Fibroblast of skin of right biceps (primary cell): ENCODE measurements at places on chromosomes 5 and 9.

DNA sequence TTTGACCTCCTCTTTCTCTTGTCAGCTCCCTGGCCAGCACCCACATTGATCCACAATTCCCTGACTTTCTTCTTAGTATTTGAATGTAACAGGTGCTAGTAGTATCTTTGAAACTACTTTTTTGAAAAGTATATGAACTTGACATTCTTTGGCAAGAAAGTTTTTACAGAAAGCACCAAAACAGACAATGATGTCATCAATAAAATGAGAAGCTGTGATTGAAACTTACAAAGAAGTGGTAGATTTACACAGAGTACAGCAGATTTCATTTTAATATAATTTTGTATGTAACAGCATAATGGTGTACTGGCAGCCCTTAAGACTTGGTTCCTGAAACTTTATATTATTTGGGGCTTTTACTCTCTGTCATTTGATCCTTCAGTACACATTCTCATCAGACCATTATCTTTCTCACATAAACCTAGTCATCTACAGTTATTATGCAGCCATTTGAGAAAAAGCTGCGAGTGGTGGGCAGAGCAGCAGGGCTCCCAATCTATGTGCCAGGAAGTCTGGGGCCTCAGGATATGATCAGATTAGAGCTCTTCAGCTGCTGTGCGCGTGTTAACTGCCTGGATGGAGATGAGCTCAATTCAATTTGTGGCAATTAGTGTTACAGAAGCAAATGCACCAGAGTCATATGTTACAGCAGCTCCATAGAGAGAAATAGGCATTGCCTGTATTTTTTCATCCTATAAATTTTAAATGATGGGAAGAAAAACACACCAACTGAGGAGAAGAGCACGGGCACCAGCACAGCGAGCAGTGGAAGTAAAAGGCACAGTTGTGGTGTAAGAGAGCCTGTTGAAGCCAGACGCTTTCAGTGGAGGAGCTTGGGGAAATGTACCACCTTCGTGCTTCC lies 126.1 kb downstream of the STARD4 start:
- DNase-seq: no peak

DNA sequence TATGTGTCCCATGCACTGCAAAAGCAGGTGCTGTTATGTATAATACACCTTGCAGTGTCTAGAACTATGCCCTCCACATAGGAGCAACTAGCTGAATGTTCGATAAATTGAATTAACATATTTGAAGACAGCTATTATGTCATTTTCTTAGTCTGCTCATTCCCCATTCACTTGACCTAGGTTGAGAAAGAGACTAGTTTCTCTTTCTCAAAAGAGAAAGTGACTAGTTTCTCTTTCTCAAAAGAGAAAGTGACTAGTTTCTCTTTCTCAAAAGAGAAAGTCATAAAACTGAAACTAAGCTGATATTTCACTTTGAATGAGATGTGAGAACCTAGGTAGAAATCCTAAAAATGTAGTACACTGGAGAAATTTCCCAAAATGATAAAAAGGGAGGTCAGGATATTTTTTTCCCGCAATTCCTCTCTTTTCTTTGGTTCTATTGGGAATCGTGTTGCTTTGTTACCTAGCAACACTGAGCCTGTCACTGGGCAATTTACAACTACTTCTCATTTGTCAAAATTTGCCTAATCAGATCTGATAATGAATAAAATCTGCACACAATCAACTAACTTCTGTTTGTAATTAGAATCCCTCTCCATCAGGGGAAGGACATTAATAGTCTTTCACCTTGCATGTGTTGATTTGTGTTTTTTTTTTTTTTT lies 132.0 kb upstream of the GRIA1 start:
- DNase-seq: no peak

- no peak for DNase-seq
Observed at GRCh38 chr5:166862581-166862980, 1428.9 kb upstream of the WWC1 start.

GRCh38 chr9:109791003-109791677 lies 11.1 kb downstream of the PALM2AKAP2 start:
- no peak for DNase-seq

DNA sequence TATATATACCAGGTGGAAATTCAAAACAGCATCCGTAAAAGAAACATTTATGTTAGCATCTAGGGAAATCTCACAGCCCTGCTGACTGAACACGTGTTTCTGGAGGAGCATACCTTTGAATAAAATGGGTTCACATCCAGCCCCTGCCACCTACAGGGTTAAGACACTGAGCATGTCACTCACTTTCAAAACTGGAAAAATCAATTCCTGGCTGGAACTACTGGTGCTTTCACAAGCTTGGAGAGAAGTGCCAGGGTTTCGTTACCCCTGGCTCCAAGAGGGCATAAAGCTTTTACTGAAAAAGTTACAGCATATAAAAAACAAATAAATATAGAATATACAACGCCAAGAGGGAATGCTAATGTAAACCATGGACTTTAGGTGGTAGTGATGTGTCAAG lies 48.0 kb downstream of the SERINC5 start:
- no peak for DNase-seq

- peak; percentile 95 for DNase-seq
Observed at GRCh38 chr9:86604741-86605140, 250.5 kb upstream of the TUT7 start.

- DNase-seq: peak; percentile 50
Observed at GRCh38 chr5:128228521-128228920, 145.0 kb downstream of the SLC12A2 start.

GRCh38 chr5:93590493-93590892 lies 7.5 kb downstream of the NR2F1 start:
- DNase-seq: no peak

DNA sequence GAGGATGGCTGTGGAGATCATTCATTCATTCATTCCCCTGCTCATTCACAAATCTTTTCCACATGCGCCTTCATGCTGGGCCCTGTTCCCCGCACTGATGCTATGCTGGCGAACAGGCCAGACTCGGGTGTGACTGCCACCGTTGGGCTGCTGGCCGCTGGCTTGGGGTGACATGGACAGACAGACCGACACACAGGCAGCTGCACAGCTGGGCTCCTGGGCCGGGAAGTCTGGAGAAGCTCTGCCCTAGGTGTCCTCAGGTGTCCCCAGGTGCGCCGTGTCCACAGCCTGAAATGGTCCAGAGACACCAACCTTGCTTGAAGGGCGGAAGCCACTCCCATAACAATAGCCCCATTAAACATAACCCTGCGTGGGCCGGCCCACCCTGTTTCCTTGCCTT lies 35.0 kb upstream of the BARHL1 start:
- no peak for DNase-seq

DNA sequence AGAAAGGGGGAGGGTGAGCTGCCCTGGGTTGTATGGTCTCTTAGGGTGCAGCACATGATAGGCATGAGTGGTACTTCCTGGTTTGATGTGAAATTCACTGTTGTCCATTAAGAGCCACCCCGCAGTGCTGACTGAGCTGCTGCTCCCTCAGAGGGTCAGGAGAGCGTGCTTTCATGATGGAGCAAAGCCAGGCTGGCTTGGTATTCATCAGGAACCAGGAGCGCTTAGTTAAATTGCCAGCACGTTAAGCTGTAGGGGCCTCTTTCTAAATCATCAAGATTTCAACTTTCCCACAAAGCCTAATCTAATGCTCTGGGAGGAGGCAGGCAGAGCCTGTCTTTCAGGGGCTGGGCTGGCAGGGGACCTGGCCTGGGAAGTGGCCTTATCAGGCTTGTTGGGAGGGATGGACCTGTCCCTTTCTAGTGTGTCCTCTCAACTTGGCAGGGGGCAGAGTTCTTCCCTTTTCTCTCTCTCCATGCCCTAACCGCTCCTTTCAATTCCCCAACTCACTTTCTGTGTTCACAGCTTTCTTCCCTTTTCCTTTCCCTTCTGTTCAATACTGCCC lies 7.9 kb downstream of the CYSTM1 start:
- peak; percentile 34 for DNase-seq

GRCh38 chr9:108612513-108612912 lies 243.3 kb downstream of the ACTL7B start:
- DNase-seq: no peak

GRCh38 chr5:171412186-171412585 lies 7.3 kb upstream of the FGF18 start:
- DNase-seq: no peak

GRCh38 chr9:70557661-70558369 lies 143.4 kb upstream of the KLF9 start:
- no peak for DNase-seq

- no peak for DNase-seq
Observed at GRCh38 chr9:72200452-72200851, 51.2 kb downstream of the GDA start.

DNA sequence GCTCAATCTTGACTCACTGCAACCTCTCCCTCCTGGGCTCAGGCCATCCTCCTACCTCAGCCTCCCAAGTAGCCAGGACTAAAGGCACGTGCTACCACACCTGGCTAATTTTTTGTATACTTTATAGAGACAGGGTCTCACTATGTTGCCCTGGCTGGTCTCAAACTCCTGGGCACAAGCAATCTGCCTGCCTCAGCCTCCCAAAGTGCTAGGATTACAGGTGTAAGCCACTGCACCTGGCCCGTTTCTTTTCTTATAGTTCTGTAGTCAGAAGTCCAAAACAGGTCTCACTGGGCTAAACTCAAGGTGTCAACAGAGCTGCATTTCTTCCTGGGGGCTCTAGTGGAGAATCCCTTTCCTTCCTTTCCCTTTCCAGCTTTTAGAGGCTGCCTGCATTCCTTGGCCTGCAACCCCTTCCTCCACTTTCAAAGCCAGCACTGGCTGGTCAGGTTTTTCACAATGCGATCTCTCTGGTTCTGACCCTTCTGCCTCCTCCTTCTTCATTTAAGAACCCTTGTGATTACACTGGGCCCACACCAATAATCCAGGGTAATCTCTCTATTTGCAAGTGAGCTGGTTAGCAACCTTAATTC lies 16.3 kb downstream of the IRF1 start:
- DNase-seq: no peak

- DNase-seq: peak; percentile 90
Observed at GRCh38 chr9:78932849-78933627, 636.1 kb downstream of the PSAT1 start.

- DNase-seq: peak; percentile 60
Observed at GRCh38 chr5:4879693-4880303, 260.3 kb upstream of the ADAMTS16 start.

GRCh38 chr9:94222870-94223269 lies 36.2 kb upstream of the ZNF169 start:
- no peak for DNase-seq

- no peak for DNase-seq
Observed at GRCh38 chr5:147751156-147751830, 31.2 kb downstream of the JAKMIP2 start.

GRCh38 chr9:95280745-95281144 lies 36.8 kb downstream of the FANCC start:
- DNase-seq: no peak

- no peak for DNase-seq
Observed at GRCh38 chr9:35822926-35823325, 5.6 kb downstream of the FAM221B start.

DNA sequence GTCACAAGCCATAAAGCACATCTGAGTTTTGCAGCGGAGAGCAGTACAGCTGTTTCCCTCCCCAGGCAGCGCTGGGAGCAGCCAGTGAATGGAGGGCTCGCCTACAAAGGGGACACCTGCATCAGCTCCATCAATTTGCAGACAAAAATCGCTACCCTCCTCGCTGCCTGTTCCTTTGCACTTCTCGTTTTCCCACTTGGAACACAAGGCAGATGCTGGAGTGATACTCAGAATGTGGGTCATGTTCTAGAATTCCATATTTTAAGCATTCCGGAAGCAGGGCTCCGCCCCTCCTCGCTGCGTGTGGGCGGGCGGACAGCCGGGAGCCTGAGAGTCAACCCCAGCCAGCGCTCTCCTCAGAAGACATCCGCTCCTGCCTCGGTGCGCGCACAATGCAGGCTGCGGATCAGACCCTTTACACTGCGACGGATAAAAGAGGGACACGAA lies 92.1 kb downstream of the LMNB1 start:
- peak; percentile 61 for DNase-seq

GRCh38 chr9:69622676-69623075 lies 49.5 kb downstream of the APBA1 start:
- DNase-seq: peak; percentile 61

DNA sequence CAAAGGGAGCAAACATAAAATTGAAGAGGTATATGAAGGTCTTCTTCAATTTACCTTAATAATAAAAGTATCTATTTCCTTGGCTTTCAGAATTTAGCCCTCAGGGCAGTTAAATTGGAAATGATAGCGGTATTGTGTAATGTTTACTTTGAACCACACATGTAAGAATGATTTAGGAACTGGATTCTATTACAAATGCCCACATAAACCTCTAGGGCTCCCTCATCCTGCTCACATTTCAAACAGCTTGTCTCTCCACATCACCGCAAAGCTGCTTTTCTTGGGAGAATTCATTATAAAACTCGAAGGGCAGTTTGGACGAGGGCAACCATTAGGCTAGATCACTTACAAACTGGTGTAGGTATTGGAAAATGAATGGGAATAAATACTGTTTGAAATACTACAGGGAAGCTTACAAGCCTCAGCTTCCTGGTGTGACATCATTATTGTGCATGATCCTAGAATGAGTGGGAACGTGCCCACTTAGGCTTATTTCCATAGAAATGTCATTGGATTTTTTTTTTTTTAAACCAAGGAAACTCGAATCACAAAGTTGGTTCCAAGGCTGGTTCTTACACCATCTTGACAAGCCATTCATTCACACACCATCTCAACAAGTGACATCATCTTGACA lies 47.3 kb downstream of the MTRR start:
- DNase-seq: no peak

- DNase-seq: peak; percentile 99
Observed at GRCh38 chr5:135993880-135994636, 34.7 kb upstream of the TGFBI start.

- DNase-seq: no peak
Observed at GRCh38 chr9:68793605-68794343, 88.7 kb downstream of the PIP5K1B start.

- DNase-seq: no peak
Observed at GRCh38 chr9:135544981-135545635, 818 bp upstream of the OBP2A start.

GRCh38 chr5:134545070-134545868 lies 19.8 kb downstream of the JADE2 start:
- DNase-seq: peak; percentile 47

- DNase-seq: peak; percentile 36
Observed at GRCh38 chr5:145471831-145472612, 363.1 kb downstream of the PRELID2 start.

DNA sequence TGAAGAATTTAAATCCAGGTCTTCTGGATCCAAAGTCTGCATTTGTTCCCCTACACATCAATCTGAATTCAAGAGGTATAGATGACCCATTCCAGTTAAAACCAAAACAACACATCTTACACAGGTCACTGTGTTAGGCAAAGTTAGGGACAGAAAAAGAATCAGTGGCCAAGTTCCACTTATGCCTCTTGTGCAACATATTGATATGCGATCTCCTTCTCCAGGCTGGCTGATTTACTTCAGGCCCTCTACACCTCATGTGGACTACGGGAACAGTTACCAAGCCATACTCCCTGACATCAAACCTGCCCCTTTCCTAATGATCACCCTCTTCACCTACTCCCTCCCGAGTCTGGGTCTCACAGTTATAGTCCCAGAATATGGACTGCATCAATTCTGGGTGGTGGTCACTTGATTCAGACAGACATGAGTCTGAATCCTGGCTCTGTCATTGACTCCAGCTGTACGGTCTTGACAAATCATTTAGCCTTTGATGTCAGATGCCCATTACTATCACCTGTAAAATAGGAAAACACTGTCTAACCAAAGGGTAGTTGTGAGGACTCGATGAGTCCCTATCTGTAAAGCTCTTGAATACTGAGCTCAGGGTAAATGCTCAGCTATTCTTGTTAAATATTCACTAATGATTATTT lies 26.0 kb downstream of the GOLGA1 start:
- DNase-seq: no peak

GRCh38 chr5:1436681-1437080 lies 8.6 kb downstream of the SLC6A3 start:
- DNase-seq: no peak

- no peak for DNase-seq
Observed at GRCh38 chr9:37029304-37029775, 4.7 kb downstream of the PAX5 start.
